Right atrium auricular region (tissue), 2 donors: ENCODE measurements at places on chromosomes 2 and 18. TPM values are rescaled to one million over a fixed set of nuclear protein-coding genes. Genes with fewer than 3 reads are reported as not detected.

DNA sequence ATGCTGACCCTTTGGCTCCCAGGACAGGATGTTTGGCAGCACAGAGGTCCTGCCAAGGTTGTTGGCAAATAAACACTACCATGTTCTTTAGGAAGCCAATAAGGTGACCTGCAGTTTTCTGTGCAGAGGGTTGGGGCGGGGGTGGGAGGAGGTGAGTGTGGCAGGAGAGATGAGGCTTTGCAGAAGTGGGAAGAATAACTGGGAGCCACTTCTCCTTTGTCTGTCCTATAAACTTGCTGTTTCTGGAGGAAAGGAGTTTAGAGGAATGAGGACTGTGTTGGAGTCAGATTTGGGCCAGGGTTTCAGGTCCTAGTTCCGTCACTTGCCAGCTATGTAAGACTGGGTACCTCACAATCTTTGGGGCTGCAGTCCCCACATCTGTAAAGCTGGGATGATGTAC is 187.6 kb upstream of the SPRED2 start:
- no peak for DNase-seq

GRCh38 chr2:205022841-205023240 is 477.6 kb downstream of the PARD3B start:
- DNase-seq, result no peak

DNA sequence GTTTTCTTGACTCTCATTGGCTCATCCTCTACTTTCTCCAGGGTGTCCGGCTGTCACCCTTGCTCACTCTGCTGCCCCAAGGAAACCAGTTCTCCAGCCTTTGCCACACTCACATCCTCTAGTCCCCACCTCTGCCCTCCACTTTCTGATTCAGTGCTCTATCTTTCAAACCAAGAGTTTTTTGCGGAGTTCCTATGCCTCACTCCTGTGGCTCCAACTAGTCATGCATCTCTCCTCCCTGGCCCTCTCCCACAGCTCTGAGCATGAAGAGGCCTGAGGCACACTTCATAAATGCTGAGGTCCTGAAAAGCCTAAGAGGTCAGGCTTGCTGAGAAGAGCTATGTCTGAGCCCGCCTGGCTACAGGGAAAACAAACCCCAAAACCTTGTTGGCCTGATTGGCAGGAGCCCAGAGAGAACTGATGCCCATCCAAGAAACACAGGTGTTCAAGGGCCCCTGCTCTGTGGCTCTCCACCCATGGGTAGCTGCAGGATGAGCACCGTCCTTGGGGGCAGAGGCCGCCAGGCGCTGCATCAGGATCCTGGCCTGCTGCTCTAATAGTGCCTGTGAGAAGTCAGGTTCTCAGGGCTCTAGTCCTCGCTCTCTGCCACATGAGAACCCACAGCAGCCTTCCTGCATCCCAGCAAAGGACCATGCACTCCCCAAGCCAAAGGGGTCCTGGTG is 42.1 kb downstream of the HS1BP3 start:
- no peak for DNase-seq

- DNase-seq, result no peak
These were observed 610.0 kb downstream of the KCNJ3 start for GRCh38 chr2:155308367-155309009.

DNA sequence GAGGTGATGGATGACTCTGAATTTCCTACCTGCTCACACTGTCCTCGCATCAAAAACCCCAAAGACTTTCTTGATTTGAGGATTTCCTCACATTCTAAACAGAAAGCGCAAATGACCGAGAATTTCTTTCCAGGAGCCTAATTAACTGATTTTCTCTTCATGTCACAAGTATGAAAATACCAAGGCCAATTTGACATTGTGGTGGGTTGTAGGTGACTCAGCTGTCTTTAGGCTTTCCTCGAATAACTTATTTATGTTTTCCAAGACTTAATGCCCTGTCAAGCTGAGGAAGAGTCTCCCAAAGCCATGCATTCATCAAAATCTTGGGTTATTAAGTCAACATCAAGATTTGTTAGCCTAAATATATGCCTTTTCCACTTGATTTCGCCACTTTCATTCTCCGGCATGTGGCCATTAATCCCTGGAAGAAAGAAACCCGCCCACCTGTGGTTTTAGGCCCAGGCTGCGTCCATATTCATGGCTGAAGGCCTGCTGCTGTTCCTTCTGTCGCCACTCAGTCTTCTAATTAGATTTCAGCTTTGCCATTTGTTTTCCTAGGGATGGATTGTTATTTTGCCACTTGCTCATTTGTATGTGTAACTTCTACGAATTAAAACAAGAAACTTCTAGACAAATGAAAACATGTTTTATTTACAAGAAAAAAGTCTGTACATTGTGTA is 84.9 kb downstream of the ST6GAL2 start:
- DNase-seq, result no peak

DNA sequence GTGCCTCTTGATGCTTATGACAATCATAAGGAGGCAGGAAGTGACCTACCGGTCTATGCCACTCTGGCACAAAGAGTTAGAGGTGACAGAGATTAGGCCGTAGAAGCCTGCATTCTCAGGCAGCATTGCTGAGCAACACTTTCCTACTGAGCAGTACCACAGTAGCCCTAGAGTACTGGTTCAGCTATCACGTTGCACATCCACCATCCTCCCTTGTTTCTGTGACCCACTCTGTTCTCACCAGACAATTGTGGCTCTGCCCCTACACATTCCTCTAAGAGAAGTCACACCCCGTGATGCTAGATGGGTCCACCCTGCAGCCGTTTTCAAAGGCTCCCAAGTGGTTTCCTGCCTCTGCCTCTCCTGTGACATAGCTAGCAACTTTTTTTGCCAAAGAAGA is 22.6 kb upstream of the SUCLG1 start:
- DNase-seq, result no peak

- DNase-seq, result no peak
These were observed 422.5 kb downstream of the LPIN1 start for GRCh38 chr2:12168791-12169388.

GRCh38 chr2:236990552-236990951 is 95.1 kb upstream of the COPS8 start:
- DNase-seq, result no peak

DNA sequence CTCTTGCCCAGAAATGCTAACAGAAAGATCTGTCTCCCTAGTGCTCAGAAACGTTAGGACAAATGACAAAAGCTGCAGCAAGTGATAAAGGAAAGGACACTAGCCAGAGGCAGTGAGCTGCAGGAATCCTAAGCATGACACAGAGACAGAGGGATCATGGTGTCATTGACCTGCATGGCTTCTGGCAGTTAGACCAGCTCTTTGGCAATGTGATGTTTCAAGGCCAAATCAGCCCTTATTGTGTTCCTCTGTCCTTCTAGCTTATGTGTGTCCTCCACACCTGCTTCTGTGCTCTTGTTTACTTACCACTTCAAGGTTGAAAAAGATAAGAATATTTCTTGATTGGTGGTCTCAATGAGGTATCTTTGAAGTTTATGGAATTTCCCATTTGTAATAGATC is 120.8 kb downstream of the RHBDD1 start:
- no peak for DNase-seq

- no peak for DNase-seq
These were observed 34.0 kb upstream of the SLC40A1 start for GRCh38 chr2:189614585-189614984.

DNA sequence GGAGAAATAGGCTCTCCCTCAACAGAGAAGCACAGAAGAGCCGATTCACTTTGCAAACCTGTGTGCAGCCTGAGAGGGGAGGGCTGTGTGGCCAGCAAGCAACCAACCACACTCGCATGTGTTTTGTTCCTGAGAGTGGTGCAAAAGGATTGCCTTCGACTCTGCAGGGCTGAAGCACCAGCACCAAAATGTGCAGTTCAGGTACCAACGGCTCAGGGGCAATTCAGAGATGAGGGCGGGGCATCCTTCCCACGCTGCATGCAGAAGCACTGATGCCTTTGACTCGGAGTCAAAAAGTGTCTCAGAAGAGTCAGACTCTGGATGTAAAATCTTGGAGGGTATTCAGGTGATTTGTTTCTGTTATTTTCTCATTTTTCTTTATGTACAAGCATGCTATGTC is 55.5 kb downstream of the DCDC2C start:
- no peak for DNase-seq

GRCh38 chr2:8252997-8253694 is 428.7 kb upstream of the ID2 start:
- DNase-seq, result no peak

- no peak for DNase-seq
These were observed 365.3 kb upstream of the TCF4 start for GRCh38 chr18:55953326-55953725.

The HRH4 gene
- total RNA-seq, result not detected

The KLHL30 gene
- total RNA-seq, result 24.9 TPM

The GKN2 gene
- not detected for total RNA-seq

The GAREM1 gene
- 19.3 TPM for total RNA-seq

The CRACDL gene
- total RNA-seq, result 5.3 TPM
